ENCODE measurements at places on chromosomes 12 and 14. TPM values are rescaled to one million over a fixed set of nuclear protein-coding genes. Genes with fewer than 3 reads are reported as not detected.

Gene TMEM106C
- total RNA-seq = 59.2 TPM

Gene PLCZ1
- total RNA-seq = not detected

Gene KCNK10
- not detected for total RNA-seq

Gene CCDC177
- total RNA-seq = not detected

Gene OR4N2
- total RNA-seq = not detected

Gene NUAK1
- total RNA-seq = 0.73 TPM

Gene TSPAN8
- not detected for total RNA-seq

Gene TMTC2
- 3.3 TPM for total RNA-seq
